Psoas muscle (tissue), 8 donors: ENCODE measurements at places on chromosomes 11 and 22.

DNA sequence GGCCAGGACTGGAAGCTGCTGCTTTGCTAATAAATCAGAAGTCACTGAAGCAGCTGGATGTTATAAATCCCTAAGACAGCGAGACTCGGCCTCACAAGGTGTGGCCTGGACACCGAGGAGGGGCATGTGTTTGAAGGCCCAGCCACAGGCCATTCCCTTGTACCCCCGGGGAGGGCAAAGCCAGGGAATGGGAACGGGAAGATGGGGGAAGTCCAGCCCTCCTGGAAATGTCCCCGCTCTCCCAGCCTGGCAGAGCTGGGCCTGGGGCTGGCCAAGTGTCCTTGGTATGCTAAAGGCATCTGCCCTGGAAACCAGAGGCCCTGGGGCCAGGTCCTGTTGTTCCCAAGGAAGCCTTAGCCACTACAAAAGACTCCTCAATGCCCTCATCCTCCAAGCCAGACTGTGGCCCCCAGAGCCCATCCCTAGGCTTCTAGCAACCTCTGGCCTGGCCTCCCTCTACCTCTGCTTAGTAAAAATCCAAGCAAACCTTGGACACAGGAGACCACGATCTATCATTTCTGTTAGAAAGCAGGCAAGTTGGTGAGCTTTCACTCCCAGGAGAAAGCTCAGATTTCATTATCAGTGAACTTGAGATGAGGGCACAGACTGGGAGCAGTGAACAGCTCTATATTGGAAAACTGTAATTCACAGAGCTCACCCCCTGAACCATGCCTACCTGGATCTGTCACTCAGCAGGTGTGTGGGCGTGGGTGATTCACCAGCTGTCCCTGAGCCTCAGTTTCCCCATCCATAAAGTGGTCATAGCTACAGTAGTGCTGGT lies 11.0 kb downstream of the CHST1 start:
- H3K4me1 ChIP-seq = peaks cover 20% of the 10 kb centered on the region
- no peaks in the 10 kb centered on the region for H3K36me3 ChIP-seq
- H3K4me3 ChIP-seq = no peak overlapping the region
- no peaks in the 10 kb centered on the region for H3K27me3 ChIP-seq
- H3K27ac ChIP-seq = no peak overlapping the region
- DNase-seq = no peak

GRCh38 chr11:2262301-2263070 lies 7.9 kb downstream of the ASCL2 start:
- peaks cover 14% of the 10 kb centered on the region for H3K27me3 ChIP-seq
- H3K36me3 ChIP-seq = no peaks in the 10 kb centered on the region
- no peak overlapping the region for H3K27ac ChIP-seq
- no peaks in the 10 kb centered on the region for H3K4me1 ChIP-seq
- no peak overlapping the region for H3K4me3 ChIP-seq
- DNase-seq = peak; percentile 39

GRCh38 chr11:12413141-12414052 lies 36.0 kb downstream of the PARVA start:
- H3K27me3 ChIP-seq = no peaks in the 10 kb centered on the region
- no peaks in the 10 kb centered on the region for H3K36me3 ChIP-seq
- H3K4me1 ChIP-seq = peaks cover 26% of the 10 kb centered on the region
- H3K4me3 ChIP-seq = no peak overlapping the region
- H3K27ac ChIP-seq = peak overlapping the region; percentile 32
- no peak for DNase-seq

- no peak for DNase-seq
- no peaks in the 10 kb centered on the region for H3K27me3 ChIP-seq
- no peaks in the 10 kb centered on the region for H3K36me3 ChIP-seq
- no peak overlapping the region for H3K4me3 ChIP-seq
- H3K4me1 ChIP-seq = peaks cover 34% of the 10 kb centered on the region
- H3K27ac ChIP-seq = no peak overlapping the region
Observed at GRCh38 chr11:10314199-10315072, 9.6 kb downstream of the ADM start.

DNA sequence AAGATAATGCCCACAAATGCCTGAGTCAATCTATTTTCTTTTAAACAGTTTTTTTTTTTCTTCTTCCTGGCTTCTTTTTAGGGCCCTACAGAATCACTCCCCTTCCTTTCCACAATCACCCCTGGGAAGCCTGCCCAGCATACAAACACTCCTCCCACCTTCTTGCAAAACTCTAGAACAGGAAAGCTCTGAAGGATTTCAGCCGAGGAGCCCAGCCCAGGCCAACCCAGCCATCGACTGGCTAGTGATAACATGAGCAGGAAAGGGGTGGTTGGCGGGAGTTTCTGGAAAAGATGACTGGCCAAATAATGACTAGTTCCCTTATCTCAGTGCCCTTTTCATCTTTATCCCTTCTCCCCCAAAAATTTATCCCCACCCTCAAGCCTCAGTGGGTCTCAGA lies 68.2 kb downstream of the USP35 start:
- H3K27me3 ChIP-seq = no peaks in the 10 kb centered on the region
- H3K27ac ChIP-seq = no peak overlapping the region
- no peak overlapping the region for H3K4me3 ChIP-seq
- H3K36me3 ChIP-seq = no peaks in the 10 kb centered on the region

DNA sequence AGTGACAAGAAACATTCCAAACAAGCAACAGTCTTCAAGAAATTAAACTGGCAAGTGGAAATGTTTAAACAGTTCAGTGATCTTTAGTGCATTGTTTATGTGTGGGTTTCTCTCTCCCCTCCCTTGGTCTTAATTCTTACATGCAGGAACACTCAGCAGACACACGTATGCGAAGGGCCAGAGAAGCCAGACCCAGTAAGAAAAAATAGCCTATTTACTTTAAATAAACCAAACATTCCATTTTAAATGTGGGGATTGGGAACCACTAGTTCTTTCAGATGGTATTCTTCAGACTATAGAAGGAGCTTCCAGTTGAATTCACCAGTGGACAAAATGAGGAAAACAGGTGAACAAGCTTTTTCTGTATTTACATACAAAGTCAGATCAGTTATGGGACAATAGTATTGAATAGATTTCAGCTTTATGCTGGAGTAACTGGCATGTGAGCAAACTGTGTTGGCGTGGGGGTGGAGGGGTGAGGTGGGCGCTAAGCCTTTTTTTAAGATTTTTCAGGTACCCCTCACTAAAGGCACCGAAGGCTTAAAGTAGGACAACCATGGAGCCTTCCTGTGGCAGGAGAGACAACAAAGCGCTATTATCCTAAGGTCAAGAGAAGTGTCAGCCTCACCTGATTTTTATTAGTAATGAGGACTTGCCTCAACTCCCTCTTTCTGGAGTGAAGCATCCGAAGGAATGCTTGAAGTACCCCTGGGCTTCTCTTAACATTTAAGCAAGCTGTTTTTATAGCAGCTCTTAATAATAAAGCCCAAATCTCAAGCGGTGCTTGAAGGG lies 6.0 kb downstream of the MALAT1 start:
- peak overlapping the region; percentile 99 for H3K27ac ChIP-seq
- DNase-seq = no peak
- peaks cover 30% of the 10 kb centered on the region for H3K4me1 ChIP-seq
- H3K4me3 ChIP-seq = peak overlapping the region; percentile 92
- H3K36me3 ChIP-seq = peaks cover 8% of the 10 kb centered on the region

DNA sequence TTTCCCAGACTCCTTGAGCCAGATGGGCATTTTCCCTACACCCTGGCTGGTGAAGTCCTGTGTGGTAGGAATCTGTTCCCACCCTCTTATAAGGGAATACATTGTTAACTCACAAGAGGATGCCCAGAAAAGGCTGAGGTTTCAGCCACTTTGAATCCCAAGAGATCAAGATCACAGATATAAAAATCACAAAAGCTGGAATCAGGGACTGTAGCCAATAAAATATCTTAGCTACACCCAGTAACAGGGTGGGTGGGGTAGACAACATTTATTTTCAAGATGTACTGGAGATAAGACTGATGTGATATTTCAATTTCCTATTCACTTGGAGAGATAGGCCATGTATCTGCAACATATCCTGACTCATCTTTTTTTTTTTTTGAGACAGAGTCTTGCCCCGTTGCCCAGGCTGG lies 50.3 kb downstream of the COPB1 start:
- peaks cover 12% of the 10 kb centered on the region for H3K4me1 ChIP-seq
- no peak overlapping the region for H3K4me3 ChIP-seq
- H3K27ac ChIP-seq = no peak overlapping the region
- H3K36me3 ChIP-seq = peaks cover 12% of the 10 kb centered on the region
- no peaks in the 10 kb centered on the region for H3K27me3 ChIP-seq
